K562 (cell line): ENCODE measurements at places on chromosomes 3 and 15.

DNA sequence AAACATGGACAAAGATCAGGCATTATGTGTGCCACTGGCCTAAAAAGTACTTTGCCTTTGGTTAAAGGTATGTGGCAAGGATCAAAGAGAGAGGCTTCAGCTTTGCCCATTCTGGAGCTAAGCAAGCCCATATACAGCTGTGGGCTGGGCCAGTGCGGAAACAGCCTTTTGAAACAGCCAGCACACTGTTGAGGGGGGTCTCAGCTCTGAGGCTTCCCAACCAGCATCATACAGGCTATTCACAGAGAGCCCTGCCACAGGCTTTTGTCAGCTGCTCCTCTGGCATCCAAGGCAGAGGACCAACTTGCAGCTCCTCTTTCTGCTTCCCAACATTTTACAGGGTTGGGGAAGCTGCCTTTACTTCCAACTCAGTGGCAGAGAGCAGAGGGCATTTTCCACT is 63.2 kb upstream of the FOXB1 start:
- no peak for DNase-seq

DNA sequence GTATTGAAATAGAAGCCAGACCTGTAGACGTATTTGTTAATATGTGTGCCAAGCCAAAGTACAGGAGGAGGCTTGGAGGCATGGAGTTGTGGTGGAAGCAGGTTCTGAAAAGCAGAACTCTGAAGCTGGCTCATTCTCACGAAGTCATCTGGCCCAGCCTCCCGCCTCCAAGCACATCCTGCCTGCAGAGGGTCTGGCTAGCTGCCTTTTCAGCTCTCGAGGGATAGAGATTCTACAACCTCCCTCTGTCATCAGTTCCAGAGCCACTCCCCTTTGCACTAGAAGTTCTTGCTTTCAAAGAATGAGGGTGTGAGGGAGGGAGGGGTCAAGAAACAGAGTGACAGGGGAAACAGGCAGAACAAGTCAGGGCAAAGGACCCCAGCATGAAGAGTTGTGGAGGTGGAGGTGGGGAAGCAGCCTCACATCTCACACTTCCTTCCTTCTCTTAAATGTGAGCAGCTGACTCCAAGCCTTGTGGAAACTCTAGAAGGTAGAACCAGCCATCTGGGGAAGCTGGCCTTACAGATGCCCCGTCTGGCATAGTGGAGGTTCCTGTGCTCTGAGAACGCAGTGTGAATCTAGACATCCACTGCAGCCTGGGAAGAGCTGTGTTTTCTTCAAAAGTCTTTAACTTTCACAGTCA is 95.3 kb downstream of the SLC49A4 start:
- no peak for DNase-seq

GRCh38 chr3:50322386-50323091 is at the start of gene HYAL2:
Gene HYAL2 (minus strand): TSS chr3:50322745. CDS start chr3:50320489, 2,256 bp downstream.
- DNase-seq: no peak

DNA sequence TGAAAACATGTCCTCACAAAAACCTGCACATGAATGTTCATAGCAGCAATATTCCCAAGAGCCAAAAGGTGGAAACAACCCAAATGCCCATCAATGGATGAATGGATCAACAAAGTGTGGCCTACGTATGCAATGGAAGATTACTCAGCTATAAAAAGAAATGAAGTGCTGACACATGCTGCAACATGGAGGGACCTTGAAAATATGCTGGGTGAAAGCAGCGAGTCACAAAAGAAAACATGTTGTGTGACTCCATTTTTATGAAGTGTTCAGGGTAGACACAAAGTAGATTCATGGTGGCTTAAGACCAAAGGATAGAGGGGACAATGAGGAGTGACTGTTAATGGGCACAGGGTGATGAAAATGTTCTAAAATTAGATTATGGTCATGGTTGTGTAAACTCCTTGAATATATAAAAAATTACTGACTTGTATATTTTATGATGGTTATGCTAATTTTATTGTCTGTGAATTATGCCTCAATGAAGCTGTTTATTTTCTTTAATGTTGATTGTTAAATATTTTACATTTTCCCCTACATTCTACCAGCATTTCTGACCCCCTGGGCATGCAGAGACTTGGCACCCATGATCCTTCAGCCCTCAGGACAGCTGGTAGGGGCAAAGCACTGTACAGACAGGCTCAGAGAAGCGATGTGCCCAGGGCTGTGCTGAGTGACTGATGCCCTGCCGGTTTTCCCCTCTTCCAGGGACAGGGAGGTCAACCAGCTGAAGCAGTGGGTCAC is 37.8 kb downstream of the CFAP100 start:
- DNase-seq: no peak

DNA sequence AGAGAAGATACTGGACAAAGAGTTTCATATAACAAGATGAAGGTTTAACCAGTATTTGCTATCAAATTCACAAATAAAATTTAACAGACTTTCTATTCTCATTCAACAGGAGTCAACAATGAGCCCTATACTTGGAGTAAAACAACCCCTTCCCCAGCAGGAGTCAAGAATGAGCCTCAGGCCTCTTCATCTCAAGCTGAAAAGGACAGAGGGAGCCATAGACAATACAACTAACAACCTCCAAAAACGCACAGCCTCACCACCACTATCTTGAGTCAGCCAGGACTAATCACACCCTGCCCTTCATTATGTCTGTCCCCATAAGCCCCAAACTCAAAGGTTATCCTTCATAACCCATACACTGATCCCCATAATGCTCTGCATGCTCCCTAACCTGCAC is 36.4 kb downstream of the ETFA start:
- DNase-seq: no peak

DNA sequence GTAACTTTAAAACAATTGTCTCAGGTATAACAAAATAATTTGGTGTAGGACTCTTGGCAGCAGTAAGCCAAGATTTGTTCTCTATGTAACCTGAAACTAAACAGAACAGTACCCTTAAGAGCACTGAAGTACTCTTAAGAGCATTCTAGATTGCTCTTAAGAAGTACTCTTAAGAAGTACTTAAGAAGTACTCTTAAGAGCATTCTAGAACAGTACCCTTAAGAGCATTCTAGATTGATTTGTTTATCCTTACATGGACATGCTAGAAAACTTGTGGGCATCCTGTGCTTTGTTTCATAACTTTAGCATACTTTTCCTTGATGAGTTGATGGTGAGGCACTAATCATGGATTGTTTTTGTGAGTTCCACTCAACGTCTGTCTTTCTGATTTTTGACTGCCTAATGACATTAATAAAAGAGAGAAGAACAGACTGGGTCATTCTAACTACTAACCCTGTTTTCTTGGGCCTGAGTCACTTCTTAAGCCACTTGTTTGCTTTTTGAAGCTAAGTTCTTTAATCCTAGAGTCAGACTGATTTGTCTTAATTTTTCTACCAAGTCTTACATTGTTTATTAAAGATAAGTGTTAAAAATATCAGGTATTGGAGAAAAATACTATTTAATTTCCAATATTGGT is 57.2 kb upstream of the UTS2B start:
- no peak for DNase-seq

GRCh38 chr3:157447026-157447694 is 10.5 kb downstream of the PTX3 start:
- no peak for DNase-seq

- no peak for DNase-seq
These were observed 97.7 kb downstream of the DPH6 start for GRCh38 chr15:35448294-35448693.

DNA sequence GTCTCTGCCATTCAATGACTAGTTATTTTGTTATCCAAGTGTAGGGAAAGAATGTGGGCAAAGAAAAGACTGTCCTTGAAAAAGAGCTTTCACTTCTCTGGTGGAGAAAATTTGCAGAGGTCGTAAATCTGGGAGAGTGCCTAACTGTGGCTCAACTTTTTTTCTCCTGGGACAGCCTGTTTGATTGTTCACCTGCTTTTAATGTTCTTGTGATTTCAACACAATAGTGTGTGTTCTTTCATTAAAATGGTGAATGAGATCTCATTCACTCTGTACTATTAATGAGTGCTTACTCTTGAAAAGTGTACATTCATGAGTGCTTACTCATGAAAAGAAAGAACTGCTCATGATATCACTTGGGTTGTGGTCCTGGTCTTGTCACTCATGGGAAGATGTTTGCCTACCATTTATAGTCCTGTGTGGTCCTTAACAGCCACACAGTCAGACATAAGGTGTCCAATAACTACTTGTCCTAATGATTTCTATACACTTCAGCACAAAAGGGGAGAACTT is 567.3 kb downstream of the GRM7 start:
- DNase-seq: no peak

DNA sequence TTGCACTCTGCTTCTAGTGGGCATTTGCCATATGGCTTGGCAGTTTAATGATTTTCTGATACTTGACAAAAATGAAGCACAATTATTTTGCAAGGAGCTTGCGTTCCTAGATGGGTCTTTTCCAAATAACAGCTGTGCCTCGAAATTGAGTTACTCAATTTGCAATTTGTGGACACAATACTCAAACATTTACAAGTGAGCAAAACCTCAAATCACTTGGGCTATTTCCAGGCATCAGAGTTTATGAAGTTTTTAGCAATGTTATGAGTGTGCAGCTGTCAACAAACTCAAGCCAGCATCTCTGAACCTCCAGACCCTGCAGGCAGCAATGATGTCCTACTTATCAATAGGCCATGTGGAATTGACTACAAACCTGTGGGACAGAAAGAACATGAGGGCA is 41.3 kb downstream of the NMNAT3 start:
- no peak for DNase-seq

- no peak for DNase-seq
These were observed 715.6 kb downstream of the ROBO1 start for GRCh38 chr3:79052054-79052681.

- no peak for DNase-seq
These were observed 18.3 kb upstream of the GASK1A start for GRCh38 chr3:42960786-42961185.
